ENCODE measurements at places on chromosomes 5 and 9.

DNA sequence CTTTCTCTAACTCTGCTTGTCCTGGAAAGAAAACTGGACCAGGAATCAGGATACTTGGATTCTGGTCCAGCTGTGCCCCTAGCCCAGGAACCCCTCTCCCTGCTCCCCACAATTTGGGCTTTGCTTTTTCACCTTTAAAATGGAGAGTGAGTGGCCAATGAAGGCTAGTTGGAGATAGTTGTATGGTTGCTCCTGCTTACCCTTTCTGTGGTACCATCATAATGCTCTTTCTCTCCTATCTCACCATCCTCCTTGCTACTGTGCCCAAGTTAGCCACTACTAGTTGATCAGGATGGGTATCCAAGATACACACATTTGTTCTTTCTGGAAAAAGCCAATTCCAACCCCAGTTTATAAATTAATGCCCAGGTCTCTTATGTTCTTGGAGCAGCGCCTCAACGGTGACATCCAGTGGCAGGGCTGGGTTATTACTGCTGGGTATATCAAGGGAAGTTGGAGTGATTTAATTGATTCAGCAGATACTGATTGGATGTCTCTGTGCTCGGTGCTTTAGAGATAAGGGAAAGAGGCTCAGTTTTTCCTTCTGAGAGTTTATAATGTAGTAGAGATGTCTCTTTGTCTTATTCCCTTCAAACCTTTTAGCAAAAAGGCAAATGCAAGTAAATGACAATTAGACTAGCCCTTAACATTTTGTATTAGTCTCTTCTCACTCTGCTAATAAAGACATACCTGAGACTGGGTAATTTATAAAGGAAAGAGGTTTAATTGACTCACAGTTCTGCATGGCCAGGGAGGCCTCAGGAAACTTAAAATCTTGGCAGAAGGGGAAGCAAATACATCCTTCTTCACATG, 38.5 kb downstream of the FAXDC2 start:
- DNase-seq, result peak; percentile 24

DNA sequence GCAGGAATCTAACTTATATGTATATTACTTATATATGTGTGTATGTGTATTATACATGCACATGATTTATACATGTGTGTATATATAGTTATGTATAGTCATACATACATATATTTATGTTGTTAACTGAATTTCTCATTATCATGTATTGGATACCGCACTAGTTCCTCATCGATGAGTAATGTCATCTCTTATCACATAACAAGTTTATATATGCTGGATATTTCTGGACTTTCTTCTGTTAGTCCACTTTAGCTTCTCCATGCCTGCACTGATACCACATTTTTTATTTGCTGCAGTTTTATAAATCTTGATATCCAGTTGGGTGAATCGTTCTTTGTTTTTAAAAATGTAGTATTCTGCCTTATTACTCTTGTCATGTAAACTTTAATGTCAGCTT, 50.2 kb downstream of the APC start:
- DNase-seq, result no peak

- no peak for DNase-seq
Observed at GRCh38 chr9:121073038-121073437, 1.7 kb upstream of the CNTRL start.

- no peak for DNase-seq
Observed at GRCh38 chr5:170885809-170886208, 24.0 kb downstream of the RANBP17 start.
